ENCODE measurements at places on chromosomes 5 and 9.

DNA sequence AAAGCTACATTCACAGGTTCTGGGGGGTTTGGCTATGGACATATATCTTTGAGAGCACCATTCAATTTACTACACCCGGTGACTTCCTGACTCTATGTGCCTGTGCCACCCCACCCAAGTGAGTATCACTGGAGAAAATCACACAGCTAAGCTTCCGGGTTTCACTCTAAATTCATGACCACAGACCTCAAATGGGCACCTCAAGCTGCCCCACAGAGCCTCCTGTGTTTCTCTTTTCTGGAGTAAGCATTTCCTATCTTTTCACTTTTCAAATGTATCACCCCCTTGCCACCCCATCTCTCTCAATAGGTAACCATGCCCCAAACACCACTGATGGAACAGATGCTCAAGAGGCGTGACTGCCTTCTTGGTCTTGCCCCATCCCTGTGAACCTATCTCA is 49.2 kb upstream of the NEK6 start:
- DNase-seq = no peak

DNA sequence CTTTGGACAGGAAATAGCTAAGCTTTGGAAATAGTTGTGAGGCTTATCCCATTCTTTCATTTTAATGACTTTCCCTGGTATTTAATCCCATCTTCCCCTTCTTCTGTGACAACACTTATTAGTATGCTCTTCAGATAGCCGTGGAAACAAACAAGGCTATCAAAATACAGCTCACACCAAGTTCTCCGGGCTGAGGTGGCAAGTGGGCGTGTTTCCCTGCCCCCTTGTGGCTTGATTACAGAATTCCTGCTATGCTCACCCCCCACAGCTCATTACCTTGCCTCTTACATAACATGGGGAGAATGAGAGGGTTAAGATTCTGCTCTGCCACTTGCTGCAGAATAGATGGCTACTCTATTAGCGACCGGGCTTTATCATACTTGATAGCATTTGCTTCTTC is 437.1 kb upstream of the TLE4 start:
- DNase-seq = no peak

DNA sequence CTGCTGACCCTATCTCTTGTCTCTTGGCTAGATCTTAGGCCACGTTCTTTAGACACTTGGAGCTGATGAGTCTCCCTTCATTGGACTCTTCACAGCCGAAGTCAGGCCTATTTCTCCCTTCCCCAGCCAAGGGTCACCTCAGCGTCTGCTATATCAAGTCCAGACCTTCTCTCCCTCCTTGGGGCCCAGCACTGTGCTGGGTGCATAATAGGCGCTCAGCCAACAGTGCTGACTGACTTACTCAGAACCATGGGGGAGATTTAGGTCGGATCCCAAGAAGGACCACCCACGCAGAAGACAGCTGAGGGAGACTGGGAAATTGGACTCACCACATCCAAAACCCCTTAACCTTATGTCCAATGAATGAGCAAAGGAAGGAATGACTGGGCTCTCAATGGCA is 5.6 kb upstream of the AMBP start:
- no peak for DNase-seq

DNA sequence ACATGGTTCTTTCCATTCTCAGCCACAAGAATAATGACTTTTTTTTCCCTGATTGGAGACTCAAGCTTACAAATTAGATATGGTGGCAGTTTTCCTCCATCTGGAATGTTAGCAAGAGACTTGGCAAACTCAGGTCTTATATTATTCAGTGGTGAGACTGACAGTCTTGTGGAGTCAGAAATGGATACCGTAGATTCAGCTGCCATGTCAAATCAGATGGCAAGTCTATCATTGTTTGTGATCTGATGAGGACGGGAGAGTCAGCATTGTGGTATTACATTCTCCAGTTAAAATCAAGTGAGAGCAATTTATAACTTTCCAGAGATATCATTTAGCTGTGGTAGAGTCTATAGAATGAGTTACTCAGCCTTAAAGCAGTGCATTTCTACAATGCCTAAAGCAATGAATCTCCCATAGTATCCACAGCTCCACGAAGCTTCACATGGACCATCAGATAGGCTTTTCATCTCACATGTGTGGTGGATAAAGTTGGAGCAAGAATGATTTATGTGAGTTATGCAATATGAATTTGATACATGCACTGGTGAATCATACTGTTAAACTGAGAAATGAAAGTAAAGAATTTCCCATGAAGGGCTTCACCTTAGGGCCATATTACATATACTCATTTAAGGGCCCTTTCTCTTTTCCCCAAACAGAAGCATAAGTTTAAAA is 430.6 kb downstream of the ZNF608 start:
- DNase-seq = no peak

- DNase-seq = no peak
These were observed 923 bp downstream of the C5orf34 start for GRCh38 chr5:43514025-43514424.

GRCh38 chr5:173890195-173890991 is 2.2 kb downstream of the CPEB4 start:
- no peak for DNase-seq

DNA sequence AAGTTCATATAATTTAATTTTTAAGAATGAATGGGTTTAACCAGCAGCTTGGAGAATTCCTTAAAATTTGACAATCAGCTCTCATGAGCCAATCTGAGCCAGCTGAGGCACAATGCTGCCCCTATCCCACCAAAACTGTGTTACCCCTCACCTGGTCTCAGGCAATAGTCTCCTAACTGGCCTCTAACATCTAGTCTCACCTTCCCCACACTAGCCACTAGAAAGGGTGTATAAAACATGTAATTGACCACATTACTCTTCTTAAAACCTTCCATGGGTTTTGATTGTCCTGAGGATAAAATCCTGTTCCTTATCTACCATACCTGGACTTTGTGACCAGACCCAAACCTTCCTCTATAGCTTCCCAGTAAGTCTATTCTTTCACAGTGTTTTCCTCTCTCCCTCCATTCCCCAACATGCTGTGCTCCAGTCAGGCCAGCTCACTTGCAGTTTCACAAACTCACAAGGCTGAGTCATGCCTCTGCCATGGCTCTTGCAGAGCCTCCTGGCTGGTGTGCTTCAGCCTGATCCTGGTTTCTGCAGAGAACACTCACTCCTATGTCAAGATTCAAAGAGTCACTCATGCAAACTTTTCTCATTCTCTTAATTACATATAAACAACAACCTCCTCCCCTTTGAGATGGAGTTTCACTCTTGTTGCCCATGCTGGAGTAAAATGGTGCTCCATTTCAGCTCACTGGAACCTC is 16.0 kb upstream of the ZCCHC7 start:
- no peak for DNase-seq

DNA sequence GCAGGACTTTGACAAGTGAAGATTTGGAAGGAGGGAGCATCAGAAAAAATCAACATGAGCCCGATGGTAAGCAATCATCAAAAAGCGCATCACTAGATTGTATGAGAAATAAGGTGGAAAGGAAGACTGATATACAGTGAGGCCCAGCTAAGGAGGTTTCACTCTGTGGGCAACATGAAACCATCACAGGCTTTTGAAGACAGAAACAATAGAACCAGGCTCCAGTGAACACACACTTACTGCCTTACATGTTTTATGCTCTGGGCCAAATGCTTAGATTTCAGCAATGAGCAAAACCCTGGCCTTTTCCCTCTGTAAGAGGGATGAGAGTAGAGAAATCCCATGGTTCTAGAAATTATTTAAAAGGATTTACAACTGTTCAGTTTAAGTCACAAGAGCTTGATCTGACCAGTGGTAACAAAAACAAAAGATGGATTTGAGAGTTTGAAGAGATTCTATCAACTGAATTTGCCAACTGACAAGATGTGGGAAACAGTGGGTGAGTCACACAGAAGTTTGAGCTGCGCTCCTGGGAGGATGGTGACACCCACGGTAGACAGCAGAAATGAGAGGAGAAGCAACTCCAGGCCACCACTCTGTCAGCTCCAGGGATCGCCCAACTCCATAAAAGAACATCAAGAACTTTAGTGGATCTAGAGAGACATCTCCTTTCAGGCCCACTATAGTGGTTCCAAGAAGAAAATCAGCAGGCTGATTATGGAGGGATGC is 261.8 kb downstream of the MCTP1 start:
- no peak for DNase-seq

DNA sequence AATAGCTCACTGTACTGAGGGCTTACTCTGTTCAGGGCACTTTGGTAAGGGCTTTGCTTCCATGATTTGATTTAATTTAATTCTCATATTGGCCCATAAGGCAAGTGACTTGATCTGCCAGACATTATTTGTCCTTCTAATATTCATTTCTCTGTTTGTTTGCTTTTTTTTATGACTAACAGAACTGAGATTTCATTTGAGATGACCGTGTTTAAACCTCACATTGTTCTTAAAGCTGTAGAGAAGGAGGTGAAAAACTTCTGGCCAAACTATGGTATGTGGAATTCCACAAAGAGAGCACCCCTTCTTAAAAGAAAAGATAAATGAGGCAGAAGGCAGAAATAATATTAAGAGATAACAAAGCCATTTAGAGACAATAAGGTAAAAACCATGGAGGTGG is 775.6 kb upstream of the ACO1 start:
- no peak for DNase-seq

DNA sequence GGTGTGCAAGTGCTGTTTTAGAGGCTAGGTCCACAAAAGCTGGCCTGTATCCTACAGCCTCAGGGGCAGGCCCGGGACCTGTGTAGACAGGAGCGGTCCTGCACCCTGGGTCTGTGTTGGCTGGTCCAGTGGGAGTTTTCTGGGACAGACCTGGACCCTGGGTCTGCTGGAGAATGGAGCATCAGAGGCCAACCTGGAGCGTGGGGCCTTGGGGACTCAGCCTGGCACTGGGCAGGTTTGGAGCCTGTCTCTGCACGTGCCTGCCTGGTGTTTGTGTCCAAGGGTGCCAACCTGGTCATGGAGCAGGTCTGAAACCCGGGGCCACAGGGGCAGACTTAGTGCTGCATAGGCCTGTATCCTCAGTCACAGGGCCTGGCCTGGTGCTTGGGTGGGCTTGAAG is 45.8 kb downstream of the SRFBP1 start:
- DNase-seq = no peak

DNA sequence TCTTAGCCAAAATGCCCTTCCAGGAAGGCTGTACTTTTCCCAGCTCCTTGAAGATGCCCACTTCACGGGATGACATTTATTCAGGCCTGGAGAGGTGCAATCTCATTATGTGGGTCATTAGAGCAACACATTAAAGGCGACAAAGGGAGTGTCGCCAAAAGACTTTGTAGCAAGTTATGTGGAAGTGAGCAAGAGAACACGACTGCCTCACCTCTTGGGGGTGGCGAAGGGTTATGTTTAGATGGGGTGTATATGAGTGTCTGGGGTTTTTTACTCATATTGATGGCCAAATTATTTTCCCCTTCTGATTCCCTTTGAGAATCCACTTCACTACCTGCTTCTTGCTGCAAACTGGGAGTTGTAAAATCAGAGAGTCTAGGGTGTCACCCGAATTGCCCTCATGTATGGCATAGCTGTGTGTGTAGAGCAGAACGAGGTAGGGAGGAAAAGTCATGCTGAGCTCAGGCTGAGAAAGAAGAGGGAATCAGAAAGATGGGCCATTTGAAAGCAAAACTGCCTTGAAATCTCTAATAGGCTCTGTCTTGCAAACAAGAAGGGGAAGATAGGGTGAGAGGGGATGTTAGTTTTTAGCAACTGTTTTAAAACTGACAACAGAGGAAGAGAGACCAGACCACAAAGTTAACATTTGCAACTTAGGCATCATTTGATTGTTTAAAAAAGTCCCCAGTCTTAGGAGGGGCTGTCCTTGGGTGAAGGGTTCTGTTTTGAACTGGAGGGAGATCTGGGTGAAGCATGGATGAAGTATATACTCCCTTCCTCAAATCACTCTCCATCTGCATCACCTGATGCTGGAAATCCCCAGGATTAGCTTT is 97.1 kb upstream of the IL12B start:
- DNase-seq = no peak

- DNase-seq = no peak
These were observed 138.0 kb upstream of the KCNN2 start for GRCh38 chr5:114223866-114224265.

- no peak for DNase-seq
These were observed 106.1 kb downstream of the PCSK1 start for GRCh38 chr5:96326902-96327301.

- DNase-seq = no peak
These were observed 2.0 kb upstream of the CAMSAP1 start for GRCh38 chr9:135909371-135909770.

DNA sequence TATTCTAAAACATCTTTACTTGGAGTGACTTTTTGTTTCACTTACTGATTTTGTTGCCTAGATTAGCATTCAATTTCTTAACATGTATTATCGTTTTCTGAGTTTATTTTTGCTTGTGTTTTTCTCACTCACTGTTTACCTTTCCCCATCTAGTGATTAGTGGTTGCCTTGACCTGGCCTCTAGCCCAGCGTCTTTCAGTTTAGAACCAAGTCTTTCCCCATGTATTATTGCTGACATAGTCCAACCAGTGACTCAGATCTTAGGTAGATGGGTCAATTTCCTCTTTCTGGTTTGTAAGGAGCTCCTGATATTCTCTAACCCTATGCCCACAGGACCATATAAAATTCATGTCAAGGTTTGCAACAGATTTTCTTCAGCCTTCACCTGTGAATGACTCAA is 135.5 kb downstream of the PRR16 start:
- no peak for DNase-seq

GRCh38 chr9:85067792-85068191 is 398.3 kb downstream of the NTRK2 start:
- DNase-seq = no peak

DNA sequence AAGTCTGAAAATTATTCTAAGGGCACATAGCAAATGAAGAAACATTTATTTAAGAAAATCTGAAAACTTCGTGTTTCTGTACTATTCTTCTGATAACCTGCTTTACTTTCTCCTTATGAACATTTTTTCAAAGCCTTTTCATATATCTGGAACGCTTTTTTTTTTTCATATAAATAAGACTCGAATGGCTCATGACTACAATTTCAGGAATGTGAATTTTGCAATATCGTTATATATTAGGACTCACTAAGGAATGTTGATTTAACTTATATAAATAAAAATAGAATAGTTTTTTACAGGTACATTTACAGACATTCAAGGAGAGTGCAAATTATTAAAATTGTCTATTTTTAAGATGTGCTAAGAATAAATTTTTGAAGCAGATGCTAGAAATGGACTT is 42.9 kb downstream of the GPBP1 start:
- no peak for DNase-seq

- no peak for DNase-seq
These were observed 4.6 kb downstream of the PTCH1 start for GRCh38 chr9:95511952-95512708.

DNA sequence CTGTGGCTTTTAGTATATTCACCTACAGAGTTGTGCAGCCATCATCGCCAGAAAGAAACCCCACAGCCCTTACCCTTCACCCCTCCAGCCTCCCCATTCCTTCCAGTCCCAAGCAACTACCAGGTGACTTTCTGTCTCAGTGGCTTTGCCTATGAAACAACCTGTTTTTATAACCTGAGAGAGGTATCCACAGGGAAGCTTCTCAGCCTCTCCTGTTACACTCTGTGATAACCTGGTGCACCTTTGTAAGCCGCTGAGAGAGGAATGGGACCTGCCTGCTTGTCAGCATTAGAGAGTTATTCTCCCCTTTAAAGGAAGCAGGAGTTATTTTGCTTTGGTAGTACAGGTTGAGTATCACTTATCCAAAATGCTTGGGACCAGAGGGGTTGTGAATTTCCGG is 93.6 kb downstream of the TRIO start:
- DNase-seq = no peak

Data from activated T-cell treated with anti-CD3 and anti-CD28 coated beads for 48 hours (primary cell).